Cerebellar nuclear complex (tissue), 1 donor: ENCODE measurements at places on chromosomes 5 and 9.

DNA sequence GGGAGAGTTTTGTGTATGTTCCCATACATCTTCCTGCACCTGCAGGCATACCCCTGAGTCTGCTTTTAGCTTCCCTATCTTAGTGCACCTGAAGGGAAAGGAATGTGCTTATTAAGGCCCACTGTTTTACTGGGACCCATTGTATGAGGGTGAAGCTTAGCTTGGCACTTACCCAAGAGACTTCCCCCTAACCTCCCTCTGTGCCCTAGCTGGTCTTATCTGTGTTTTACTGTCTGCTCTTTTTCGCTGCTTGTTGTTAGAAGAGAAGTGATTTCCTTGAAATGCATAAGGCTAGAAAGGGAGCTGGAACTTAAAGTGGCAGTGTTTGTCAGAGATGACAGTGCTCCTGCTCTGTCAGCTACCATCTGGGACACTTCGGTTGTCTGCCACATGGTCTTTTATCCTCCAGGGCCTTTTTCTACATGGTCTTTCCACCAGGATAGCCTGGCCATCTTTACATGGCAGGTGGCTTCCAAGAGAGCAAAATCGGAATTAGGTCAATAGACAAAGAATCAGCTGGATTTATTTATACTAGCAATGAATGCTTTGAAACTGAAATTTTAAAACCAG is 122.5 kb upstream of the SLC44A1 start:
- DNase-seq: no peak

GRCh38 chr5:132022737-132023136 is 11.3 kb upstream of the ACSL6 start:
- no peak for DNase-seq

GRCh38 chr9:17555362-17556054 is 23.4 kb upstream of the SH3GL2 start:
- no peak for DNase-seq

DNA sequence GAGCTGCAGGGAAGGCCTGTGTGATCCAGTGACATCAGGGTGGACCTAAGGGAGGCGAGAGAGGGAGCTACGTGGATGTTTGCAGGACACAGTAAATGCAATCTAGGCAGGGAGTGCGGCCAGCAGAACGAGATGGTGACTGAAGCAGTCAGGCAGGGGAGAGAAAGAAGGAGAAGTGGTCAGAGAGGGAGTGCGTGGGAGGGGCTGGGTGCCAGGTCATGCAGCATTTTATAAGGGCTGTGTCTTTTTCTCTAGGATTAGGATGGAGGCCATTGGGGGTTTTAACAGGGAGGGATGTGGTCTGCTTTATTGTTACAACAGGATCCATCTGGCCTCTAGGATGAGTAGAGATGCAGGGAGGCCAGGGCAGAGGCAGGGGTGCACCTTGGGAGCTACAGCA is 80.4 kb downstream of the DCP2 start:
- no peak for DNase-seq

DNA sequence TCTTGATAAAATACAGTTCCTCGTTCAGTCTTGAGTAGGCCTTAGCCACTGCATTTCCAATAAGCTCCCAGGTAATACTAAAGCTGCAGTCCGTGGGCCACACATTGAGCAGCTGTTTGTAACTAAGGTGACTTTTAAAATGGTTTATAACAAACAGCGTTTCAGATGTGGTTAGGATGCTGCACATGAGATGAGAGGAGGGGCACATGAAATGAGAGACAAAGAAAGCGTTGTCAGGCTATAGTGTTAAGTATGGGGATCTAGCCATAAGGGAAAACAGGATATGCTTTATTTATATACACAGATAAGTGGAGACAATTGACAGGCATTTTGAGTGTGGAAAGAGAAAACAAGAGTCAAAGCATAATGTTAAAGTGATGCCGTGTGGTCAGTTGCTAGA is 89.9 kb downstream of the PAM start:
- no peak for DNase-seq

DNA sequence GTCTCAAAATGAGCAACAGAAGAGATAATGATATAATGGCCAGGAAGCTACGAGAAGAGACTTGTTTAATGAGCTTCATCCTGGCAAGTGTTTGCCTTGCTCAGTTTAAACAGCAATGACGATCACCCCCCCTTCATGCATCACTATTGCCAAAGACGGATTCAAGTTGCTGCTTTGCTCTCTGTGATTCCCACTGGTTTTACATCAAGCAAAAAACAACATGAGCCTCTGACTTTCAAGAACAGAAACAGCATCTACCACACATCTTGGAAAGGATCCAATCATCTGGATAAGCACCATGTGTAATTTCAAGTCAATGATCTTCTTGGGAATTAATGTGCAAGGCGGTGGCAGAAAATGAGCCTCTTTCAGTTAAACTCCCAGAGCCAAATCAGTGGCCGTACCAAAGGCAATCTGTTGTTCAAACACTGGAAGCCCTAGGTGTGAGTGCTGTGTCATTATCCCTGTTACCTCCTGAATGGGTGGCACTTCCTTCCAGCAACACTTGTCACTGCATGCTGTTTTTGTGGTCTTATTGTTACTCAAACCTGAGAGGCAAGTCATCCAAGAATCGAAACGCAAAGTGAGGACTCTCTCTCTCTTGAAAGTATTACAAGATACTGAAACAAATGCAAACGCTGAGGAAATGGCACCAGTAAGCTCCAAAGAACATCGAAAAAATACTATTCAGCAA is 72.8 kb downstream of the MED27 start:
- no peak for DNase-seq

DNA sequence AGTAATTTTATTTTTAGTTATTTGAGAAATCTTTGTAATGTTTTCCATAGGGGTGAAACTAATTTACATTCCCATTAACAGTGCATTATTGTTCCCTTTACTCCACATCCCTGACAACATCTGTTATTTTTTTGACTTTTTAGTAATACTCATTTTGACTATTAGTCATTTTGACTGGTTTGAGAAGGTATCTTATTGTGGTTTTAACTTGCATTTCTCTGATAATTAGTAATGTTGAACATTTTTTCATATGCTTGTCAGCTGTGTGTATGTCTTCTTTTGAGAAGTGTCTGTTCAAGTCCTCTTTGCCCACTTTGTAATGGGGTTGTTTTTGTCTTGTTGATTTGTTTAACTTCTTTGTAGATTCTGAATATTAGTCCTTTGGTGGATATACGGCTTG is 27.5 kb downstream of the CCDC152 start:
- DNase-seq: no peak

DNA sequence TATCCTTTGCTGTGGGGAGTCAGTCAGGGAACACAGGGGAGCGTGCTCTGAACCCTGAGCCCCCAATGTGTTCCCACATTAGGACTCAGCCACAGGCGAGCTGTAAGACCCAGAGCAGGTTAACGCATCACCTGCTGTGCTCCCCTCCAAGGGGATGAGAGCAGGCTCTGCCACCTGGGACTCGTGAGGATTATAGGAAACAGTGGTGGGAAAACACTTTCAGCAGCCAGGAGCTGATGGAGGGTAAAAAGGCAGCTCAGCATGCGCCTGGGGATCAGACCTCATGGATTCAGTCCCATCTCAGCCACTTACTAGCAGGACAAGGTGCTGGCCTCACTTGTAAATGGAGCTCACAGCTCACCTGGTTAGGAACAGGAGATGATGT is 9.2 kb downstream of the JADE2 start:
- no peak for DNase-seq

DNA sequence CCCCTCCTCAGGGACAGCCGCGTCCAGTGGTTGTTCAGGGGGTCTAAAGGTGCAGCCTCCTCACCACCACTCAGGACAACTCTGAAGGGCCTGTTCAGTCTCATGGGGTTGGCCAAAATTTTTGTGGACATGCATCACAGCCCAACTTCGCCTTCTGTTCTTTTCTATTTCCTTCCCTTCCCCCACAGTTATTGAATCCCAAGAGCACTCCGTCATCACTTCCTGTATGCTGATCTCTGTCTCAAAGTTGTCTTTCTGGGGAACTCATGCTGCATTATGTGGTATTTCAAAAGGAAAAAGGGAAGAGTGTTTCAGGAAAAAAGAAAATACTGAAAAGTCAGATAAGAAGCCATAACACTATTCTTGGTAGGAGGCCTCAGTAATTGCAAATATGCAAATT is 355.4 kb downstream of the CAAP1 start:
- no peak for DNase-seq

DNA sequence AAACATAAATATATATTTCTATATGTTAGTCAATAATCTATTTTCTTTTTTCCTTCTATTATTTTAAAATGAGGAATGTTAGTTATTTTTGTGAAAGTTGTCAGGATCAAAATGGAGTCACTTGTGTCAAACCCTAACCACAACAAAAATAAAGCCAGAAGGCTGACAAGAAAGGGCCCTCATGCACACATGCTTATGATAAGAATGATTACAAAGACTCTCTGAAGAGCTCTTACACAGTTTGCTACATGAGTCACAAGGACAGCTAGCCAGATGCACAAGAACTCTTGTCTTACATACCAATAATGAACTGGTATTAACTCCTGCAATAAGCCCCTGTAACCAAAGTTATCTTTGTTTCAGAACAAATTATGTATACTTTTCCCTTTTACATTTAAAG is 64.7 kb downstream of the GGTA1 start:
- DNase-seq: no peak

DNA sequence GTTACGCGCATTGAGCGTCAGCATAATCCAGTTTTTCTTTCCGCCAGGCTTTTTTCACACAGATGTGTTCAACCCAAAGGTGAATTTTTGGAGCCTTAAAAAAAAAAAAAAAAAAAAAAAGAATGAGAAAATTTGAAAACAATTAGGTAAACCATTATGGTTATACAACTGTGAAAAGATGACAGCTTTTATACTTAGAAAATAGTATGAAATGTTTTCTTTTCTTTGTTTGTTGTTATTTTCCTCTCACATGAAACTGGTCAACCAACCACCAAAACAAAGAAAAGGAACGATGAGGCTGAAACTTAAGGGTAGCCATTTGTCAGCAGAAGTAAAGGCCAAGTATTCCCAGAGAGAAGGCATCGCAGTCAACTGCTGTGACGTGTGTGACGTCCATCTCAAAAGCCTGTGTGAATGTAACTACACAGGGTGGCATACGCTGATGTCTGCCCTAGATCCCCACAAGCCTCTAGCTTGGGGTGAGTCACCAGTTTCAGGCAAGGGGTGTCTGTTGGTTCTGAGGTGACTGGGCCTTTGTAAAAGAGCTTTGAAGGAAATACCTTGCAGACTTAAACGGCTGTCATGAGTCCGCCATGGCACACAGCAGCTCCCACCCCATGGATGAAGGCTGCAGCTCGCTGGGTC is 182.9 kb downstream of the AOPEP start:
- DNase-seq: no peak

DNA sequence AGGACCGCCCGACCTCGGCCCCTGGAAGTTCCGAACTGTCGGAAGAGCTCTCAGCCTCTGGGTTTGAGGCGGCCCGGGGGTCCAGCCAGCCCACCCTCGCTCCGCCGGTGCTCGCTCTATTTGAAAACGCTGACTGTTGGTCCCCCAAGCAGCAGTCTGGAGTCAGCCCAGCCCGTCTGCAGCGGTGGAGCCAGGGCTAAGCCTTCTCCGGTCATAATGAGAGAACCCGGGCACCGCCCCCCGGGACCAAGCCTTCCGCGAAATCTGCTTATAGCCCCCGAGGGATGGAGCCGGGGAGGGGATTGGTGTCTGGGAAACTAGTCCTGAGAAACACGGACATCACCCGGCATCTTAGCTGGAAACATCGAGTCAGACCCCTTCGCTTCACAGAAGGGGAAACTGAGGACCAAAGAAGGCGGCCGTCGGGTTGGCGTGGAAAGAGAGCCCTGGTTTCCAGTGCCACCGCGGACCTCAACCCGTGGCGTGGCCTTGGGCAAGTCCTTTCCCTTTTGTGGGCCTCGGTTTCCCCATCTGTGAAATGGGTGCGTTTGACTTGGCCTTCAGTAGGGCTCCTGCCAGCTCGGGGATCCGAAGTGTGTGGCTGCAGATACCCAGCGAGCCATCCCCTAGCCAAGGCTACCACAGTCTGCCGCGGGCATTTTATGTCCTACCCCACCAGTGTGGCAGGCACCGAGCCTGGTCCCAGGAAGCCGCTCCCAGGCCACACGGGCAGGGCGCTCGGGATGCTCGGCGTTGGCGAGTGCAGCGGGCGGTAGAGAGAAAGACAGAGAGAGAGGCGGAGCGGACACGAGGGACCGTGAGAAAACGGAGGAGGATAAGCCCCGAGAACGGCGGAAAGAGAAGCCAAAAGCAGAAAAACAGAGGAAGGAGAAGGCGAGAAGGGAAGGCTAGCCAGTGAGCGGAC is 857 bp downstream of the ADAM19 start:
- no peak for DNase-seq

DNA sequence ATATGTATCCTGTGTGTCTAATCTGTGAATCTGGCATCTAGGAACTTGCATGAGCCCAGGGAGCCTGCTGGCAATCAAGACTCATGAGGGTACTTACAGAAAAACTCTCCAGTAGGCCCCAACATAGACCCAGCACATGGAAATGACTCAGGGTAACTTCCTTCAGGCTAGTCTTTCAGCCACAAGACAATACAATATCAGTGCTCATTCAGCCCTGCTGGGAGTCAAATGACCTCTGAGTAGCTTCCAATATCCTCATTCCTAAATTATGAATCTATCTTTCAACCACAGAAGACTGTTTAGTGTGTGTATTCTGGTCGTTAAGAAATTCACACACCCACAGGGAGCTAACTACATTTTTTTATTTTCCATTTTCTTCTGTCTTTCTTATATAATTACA is 1273.0 kb downstream of the EFNA5 start:
- no peak for DNase-seq

- DNase-seq: peak; percentile 54
Observed at GRCh38 chr5:16538006-16538405, 72.4 kb upstream of the ZNF622 start.

DNA sequence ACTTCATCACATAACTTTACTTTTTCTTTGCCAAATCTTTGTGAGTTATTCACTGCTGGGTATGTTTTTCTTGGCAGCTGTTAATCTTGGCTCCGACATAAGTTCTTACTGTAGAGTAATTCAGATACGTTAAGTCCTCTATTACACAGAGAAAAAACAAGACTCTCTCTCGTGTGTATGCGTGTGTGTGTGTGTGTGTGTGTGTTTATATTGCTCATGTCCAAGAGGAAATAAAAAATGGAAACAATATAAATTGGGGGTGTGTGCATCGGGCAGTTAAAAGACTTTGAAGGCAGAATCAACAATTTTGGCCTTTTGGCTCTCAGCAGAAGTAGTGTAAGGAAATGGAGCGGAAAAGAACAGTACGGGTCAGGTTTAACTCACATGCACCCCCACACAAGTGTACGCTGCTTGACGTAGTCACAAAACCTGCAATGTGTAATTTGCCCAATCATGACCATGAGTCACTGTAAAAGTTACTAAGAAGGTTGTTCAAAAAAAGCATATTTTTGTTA is 67.2 kb upstream of the IFNE start:
- no peak for DNase-seq
